ENCODE measurements at places on chromosomes 5 and 9. TPM values are rescaled to one million over a fixed set of nuclear protein-coding genes. Genes with fewer than 3 reads are reported as not detected.

SLC35A4 gene
- 10.2 TPM for total RNA-seq

LYSMD3 gene
- total RNA-seq: 11.6 TPM

PCDHB8 gene
- 0.32 TPM for total RNA-seq

CDH10 gene
- not detected for total RNA-seq

YIPF5 gene
- 105 TPM for total RNA-seq

HAVCR1 gene
- not detected for total RNA-seq
